ENCODE measurements at places on chromosomes 2 and 18.

GRCh38 chr2:144943293-144943941, 423.5 kb upstream of the ZEB2 start:
- no peak for DNase-seq

- DNase-seq, result no peak
Measured at GRCh38 chr2:239177908-239178307, 222.9 kb downstream of the HDAC4 start.

- no peak for DNase-seq
Measured at GRCh38 chr18:35811896-35812295, 160.6 kb upstream of the RMP24 start.

- DNase-seq, result no peak
Measured at GRCh38 chr2:21395366-21395765, 271.6 kb downstream of the TDRD15 start.

DNA sequence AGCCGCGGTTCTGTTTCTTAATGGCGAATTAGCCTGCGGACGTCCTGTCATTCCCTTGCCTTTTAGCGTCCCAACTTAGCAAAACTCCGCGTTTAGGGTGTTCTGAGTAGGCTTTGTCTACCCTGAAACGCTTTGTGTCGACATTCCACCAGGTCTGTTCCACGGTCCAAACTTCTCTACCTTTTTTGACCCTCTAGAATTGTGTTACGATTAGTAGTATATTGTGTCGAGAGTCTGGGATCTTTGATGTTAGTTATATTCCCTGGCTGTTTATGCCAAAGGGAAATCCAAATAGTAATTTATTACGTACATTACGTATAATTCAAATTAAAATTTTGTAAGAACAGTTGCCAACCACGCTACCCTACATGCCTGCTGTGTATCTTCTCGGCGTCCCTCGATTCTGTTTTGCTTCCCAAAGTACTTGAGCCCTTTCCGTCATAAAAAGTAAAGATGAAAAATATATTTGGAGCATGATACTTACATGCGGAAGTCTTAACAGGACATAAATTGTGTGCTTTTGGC, 495 bp upstream of the TTC32 start:
- no peak for DNase-seq

DNA sequence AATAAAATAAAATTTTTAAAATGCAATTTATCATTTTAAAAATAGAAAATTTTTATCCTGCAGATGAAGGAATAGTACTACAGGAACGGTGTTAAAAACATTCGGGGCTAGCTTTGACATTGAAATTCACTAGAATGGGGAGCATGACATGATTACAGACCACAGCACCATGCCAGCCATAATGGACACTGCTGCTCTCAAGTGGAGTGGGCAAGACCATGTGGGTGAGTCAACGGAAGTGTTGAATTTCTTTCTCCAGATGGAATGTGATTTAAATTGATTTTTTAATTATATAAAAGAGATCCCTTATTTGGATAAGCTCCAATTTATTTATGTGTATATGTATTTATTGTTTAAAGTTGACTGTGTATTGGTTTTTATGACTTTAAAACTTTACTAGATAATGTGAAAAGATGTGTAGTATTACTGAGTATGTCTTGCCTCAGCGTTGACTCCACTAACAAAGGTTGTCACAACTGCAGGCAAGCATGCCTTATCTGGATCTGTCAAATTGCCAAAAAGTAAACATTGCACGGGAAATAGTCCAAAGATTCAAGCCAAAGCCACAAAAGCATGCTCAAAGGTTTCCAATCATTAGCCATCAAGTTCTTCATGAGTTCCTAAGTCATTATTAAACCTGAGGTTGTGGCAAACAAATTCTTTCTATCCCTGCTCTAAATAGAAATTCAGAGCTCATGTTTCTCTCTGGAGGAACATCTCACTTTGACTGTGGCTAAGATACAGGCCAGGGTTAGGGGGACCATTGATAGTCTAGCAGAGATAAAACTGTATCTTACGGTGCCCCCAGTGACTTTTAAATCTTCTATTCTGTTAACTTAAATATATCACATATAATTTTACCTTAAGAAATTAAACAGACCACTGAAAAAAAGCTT, 536.9 kb downstream of the TMX3 start:
- no peak for DNase-seq

GRCh38 chr2:64036034-64036705, 16.9 kb upstream of the VPS54 start:
- DNase-seq, result no peak

DNA sequence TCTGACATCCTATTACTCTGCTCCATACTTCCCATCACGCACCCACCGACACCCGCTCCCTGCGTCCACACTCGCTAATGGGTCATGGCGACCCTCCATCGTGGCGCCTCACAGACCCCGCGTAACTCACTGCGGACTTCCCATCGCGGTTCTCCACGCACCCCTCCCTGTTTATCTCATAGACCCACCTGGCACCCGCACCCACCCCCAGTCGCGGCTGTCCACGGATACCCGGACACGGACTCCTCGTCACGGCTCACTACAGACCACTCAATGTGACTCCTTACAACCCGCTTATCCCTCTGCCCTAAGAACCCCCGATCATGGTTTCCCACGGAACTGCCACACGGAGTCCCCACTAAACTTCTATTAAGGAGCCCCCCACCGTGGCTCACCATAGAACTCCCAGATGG, 458 bp downstream of the CXXC1 start:
- DNase-seq, result no peak

GRCh38 chr2:144358979-144359541, 160.9 kb downstream of the ZEB2 start:
- DNase-seq, result no peak

GRCh38 chr2:134081238-134081938, 172.5 kb upstream of the MGAT5 start:
- no peak for DNase-seq

DNA sequence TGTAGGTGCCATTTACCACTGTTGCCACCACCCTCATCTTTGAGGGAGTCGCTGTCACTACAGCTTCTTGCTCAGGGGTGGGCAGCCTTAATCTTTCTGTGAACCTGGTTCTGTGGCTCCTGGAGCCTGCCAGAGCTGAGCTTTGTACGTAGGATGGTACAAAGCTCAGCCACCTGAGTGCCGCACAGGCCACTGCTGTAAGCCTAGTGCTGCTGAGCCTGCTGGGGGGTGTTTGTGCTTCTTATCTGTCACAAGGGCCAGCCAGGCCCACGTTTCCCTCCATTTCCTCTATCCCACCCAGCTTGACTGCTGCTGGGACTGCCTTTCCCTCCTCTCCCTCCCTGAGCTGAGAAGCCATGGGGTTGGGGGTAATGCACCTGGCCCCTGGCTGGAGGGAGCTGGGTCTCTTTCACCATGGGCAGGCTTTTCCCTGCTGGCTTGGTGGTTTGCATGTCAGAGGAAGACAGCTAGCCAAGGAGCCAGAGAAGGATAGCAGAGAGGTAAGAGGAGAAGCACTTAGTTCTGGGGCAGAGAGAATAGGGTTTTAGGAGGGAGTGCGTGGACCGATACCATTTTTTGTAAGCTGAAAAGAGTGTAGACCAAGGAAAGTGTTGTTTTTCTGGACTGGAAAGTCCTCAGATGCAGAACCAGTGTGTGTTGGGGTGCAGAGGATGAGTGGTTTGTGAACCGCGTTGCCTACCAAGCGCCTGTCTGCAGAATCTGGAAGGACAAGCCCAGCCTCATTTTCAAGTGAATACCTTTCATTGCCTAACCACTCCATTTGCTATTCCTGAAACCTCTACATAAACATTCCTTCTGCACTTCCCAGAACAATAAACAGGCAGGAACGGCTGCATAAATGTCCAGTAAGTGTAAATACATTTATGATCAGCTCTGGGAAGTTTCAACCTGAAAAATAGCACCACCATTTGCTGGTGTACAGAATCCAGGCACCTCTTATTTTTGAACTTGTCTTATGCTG, 45.1 kb upstream of the FHL2 start:
- DNase-seq, result no peak

DNA sequence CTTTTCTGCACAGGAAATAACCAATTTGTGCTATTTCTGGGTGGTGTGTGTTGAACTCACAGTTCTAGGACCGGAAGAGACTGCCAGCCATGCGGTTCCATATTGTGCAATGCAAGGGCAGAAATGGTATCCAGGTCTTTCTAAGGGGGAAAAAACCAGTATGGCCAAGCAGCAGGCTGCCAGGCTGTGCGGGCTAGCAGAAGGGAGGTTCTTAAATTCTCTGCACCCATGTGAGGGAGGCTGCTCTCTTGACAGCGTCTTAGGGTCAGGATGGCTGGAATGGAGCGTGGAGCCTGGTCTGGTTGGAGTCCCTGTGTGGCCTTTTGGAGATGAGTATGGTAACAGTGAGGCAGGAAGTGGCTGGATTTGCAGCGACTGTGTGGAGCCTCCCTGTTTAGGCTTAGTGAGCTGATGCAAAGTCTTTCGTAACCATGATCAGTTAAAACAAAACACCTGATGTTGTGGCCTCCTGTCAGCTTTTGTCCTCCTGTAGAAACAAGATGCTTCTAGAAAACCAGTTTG, 52.6 kb downstream of the NCK2 start:
- no peak for DNase-seq

GRCh38 chr18:8455661-8456614, 153.3 kb upstream of the RAB12 start:
- DNase-seq, result no peak
